Activated gamma-delta T cell treated with Interleukin-2 at 50 U/mL for 16 hours (primary cell): ENCODE measurements at places on chromosomes 2 and 18.

GRCh38 chr18:8615397-8616027, 6.3 kb downstream of the RAB12 start:
- no peak for DNase-seq

DNA sequence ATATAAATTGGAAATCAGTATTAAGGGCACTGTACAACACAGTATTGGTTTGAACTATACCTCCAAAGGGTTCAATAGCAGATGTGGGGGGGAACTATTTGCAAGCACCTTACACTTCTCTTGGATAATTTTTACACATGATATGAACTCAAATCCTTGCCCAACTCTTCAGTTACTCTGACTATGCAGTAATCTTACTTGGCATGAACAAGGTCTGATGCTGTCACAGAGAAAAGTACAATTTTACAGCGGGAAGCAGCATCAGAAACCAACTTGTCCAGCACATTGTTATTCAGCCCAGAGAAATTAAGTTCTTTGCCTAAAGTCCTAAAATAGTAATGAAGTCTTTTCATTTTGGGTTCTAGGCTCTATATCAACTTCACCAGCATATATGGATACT, 98.2 kb downstream of the ZNF521 start:
- DNase-seq = no peak

DNA sequence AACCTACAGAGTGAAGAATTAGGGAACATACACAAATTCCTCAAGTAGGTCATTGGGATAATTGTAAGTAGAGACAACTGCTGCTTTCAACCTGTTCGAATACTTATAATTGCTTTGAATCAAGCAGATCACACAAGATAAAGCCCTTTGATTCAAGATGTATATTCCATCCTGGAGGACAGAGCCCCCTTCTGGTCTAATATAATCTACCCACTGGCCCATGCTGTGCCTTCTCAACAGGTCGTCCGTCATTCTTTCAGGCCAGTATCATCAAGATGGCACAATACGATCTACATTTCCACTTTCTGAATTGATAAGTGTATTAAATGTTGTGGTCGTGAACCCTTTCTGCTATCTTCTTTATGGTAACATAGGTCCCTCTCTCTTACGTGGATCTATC, 387.0 kb upstream of the CDH19 start:
- no peak for DNase-seq

DNA sequence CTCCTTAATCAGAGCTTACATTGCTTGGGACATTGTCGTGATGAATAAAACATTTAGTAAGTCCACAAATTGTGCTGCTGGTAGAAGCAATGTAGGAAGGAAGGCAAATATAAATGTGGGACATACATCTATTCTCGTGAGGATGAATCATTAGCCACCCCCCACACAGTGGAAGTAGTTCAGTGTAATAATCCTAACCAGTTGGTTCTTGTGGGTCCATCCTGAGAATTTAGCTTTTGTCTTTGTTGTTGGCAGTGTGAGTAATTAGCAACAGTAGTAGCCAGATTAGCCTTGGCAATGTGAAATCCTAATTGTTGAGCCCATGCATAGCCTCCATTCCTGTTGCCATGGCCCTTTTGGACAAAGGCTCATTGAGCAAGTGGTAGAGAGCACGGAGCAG, 532.1 kb downstream of the FBXO15 start:
- DNase-seq = no peak

DNA sequence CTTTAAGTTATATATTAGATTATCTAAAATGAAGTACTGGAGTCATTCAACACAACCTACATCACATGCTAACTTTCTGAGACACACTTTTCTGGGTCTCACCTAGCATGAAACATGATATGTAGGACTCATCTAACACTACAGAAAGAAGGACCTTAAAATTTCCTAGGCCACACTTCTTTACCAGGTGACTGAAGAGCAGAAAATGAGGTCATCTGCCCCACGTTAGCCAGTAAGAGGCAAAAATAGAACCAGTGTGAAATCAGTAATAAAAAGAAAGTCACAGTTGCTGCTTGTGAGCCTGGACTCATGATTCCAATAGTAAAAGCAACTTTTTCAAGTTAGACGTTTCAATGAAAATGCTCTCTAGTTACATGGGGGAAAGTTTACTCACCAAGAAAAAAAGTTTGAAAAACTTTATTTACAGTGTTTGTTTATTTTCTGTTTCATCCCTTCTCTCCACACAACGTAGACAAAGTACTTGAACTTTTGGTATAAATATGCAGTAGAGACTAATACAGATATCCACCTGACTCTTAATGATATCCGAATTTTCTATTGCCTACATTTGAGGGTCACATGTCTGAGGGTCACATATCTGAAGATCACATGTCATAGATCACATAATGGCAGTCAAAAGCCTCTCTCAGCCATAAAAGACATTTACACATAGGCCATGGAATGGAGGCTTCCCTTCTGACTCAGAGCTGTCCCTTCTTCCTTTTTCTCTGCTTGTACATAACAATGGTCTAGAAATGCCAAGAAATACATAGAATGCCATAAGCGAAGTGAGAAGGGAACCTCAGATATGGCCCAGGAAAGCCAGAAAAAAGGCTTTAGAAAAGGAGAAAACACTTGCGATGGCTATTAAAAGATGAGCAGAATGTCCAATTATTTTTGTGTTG, 362.9 kb downstream of the ZEB2 start:
- no peak for DNase-seq

- no peak for DNase-seq
These were observed 2.8 kb downstream of the IRS1 start for GRCh38 chr2:226796840-226797288.

- DNase-seq = no peak
These were observed 82.6 kb downstream of the ZNF532 start for GRCh38 chr18:58947136-58947732.

GRCh38 chr18:79394534-79395307, 1.0 kb upstream of the NFATC1 start:
- peak; percentile 34 for DNase-seq

- no peak for DNase-seq
These were observed 22.0 kb upstream of the UPP2 start for GRCh38 chr2:158079672-158080071.

DNA sequence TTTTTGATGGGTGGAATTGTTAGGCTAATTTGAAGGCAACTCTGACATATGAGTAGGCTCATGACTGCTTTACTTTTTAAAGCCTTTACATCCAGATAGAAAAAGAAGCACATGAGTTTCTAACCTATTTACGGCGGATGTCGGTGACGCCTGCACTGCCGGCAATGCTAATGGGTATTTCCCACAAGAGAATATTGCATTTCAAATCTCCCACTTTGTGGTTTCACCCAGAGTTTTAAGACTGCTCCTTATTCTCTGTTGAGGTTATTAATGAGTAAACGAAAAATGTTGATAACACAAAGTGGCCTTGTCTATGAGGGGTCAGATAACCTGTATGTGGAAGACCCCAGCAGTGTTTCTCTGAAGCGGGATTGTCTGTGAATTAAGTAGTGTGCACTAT, 14.0 kb downstream of the CCDC85A start:
- no peak for DNase-seq

GRCh38 chr2:217606296-217606695, 396.5 kb downstream of the TNS1 start:
- DNase-seq = no peak

DNA sequence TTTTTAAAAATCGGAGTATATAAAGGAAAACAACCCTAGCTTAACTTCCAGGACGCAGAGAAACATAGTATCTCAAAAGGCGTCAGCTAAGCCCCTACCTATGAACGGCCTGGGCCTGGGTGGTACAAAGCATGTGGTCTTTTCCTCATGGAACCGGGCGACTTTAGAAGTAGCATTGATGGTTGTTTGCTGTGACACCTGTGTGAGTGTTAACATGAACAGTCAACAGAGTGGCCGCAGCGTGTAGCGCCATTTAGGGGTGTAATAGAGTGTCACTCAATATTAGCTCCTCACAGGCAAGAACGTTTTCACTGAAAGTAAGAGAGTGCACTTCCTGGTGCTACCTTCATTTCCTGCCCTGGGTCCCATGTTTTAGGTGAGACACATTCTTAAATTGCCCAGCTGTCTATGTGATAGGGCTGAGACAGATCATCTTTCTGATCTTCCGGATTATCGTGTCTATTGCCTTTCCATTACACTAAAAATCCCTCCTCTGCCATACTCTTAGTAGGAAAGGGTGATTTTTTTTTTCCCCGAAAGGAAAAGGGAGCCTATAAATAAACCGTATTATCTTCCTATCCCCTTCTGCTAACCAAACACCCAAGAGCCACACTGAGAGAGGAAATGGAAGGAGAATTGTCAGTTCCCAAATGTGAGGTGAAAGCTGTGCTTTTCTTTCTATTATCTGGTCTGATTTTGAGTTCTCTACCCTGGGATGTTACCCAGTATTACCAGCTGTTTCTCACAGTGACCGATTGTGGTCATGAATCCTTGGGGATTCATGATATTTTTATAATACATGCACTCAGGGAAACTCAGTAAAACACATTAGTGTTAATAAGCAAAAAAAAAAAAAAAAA, 1.3 kb downstream of the GORASP2 start:
- peak; percentile 49 for DNase-seq

DNA sequence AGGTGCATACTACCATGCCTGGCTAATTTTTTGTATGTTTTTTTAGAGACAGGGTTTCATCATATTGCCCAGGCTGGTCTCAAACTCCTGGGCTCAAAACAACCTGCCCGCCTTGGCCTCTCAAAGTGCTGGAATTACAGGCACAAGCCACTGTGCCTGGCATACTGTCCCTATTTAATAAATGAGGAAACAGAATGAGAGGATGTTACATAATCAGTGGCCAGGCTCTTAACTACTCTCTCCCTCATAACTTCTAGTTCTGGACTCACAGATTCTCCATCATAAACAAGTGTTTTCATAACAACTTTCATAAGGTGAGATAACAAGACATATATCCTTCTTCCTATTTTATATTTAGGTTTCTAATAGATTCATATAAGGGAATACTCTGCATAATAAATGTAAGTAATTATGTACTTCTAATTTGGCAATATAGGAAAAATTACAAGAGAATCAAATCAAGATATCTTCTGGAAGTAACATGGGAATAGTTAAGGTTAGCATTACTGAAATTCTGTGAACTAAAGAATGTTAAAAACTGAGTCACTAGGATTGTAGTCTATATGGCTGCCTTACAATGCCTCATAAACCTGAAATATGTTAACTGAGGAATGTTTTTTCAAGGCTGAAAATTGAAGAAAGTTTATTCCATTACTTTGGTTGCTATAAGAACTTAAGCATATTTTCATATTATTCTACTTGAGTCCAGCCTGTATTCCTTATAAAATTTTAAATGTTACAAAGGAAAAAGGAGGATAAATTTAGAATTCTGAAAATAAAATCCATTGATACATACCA, 71.3 kb downstream of the SLC25A12 start:
- DNase-seq = no peak

- DNase-seq = no peak
These were observed 99.3 kb downstream of the MCFD2 start for GRCh38 chr2:46816151-46816845.

DNA sequence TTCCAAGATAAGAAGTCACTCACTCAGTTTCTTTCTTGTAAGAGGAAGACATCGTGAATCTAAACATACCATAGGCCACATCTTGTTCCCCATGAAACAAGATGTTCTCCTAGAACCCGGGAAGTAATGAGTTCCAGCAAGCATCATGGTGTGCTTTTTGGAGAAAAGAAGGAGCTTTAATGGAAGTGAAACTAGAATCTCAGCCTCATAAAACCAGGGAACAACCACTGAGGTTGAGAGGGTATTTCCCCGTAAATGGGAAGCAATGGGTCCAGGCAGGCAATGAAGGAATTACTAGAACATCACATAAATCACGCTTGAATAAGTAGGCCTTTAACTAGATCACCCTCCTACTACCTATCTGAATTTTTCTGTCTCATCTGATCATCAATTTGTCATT, 40.3 kb downstream of the PSTPIP2 start:
- no peak for DNase-seq

GRCh38 chr18:44893045-44893706, 212.5 kb downstream of the SETBP1 start:
- no peak for DNase-seq

DNA sequence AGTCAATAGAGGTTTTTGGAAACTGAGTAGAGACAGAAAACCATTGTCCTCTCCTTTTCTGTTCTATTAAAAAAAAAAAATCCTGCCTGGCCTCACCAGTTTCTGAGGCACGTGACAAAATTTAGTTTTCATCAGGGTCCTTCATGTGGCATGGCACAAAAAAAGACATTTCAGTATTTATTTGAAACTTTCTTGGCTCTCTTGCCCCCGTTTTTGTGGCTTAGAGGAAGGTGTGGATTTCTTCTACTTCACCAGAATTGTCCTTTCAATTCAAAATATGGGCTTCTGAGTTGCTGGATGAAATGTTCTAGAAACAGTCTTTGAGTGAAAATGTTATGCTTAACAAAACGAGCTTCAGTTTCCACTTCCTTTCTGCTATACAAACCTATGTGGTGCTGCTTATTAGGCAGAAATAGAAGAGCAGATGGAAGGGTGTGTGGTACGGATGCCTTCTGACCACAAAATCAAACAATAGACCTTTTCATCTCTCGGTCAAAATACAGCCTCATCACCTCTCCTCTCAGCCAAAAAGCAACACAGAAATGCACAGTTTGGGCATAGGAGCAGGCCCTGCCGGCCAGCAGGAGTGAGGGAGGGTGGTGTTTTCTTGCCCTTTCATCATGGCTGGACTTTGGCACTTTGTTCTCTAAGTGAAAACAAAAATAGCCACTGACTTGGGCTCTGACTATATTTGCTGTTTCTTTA, 89.2 kb downstream of the SH3RF3 start:
- DNase-seq = no peak

DNA sequence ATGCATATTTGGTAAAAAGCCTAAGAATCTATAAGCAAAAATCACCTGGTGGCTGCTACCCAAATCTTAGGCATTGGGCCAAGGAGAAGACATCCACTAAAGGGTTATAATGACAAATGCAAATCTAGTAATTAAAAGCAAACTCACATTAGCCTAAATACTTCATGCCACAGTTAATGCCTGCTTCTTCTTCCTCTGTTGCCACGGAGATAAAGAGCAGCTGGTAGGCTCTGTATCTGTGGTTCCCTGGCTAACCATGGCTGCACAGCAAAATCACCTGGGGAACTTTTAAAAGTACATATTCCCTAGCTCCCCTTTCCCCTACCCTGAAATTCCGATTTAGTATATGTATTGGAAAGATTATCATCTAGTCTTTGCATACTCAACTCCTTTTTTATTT, 114.3 kb downstream of the LNPK start:
- DNase-seq = no peak
